LoVo (cell line): ENCODE measurements at places on chromosomes 4 and X.

DNA sequence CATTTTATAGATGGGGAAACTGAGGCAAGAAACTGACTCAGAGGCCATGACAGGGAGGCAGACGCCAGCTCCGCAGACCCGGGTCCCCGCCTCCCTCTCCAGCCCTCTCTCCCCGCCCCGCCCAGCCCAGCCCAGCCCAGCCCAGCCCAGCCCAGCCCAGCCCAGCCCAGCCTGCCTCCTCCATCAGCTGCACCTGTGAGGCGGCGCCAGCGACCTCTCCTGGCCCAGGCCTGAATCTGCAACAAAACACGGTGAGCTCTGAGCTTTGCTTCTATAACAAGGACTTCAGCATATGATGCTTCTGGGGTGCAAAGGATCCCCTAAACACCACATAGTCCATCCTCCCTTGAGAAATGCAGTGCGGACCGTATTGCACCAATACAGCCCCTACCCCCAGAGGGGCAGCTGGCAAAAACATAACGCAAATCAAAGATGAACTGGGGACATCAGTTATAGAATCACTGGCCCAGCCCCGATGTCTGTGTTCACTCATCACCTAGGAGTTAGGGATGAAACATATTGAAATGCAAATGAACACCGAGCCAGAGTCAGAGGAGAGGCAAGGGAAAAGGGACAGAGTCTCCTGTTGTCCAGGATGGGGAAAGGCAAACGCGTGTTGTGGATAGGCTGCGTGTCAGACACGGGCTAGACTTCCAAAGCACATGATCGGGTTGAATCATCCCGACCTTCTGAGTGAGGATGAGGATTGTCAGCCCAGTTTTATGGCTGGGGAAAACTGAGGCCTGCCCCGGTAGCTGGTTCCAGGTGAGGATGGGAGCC lies 216.1 kb upstream of the PSAPL1 start:
- no peak for DNase-seq

DNA sequence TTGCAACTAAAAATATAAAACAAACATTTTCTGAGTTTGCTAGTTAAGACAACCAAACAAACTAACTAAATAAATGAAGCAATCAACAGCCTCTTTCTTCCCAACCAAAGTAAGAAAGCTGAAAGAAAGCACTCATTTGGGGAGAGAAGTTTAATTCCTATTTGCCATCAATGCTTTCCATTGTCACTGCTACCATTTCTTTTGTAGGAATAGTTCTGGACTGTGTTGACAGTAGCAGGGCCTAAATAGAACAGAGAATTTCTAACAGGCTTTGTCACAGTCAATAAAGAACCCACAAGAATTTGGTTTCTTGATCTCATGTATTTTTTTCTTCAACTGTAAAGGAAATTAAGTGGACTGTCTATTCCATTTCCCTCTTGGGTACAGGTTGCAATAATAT lies 1886.4 kb upstream of the TENM3 start:
- DNase-seq, result no peak

GRCh38 chr4:53189011-53189410 lies 176.8 kb downstream of the SCFD2 start:
- DNase-seq, result no peak

DNA sequence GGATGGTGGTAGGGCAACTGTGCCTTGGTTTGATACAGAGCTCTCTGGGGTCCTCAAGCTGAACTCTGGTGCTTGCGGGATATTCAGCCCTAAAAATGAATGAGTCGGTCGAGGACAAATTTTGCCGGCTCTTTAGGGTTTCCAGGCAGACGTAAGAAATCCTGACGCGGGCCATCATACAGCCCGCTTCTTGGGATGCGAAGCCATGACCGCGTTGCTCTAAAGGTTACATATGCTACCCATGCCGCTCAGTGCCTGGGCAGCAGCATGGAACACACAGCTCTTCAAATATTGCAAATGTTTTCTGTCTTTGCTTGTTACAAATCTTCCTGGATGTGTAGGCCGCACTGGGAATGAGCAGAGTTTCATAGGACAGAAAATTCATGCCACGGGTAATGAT lies 55.6 kb downstream of the NBDY start:
- no peak for DNase-seq

- no peak for DNase-seq
Observed at GRCh38 chr4:37243722-37244582, 591 bp upstream of the NWD2 start.

DNA sequence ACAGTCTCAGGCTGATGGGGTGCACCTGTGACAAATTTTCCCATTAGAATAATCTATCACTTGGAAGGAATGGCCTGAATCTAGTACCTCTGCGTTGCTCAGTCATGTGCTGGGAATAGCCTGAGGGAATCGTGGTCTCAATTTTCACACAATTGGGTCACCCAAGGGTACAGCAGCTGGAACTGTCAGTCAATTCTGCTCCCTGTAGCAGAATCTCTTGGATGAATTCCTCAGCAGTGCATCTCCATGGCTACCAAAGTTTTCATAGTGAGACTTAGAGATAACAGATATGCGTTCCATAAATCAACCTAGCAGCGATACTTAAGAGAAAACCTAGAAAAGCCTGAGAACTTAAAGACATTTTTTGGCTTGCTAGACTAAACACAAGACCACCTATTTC lies 288.7 kb upstream of the CTSO start:
- DNase-seq, result no peak

GRCh38 chrX:118182681-118183080 lies 66.1 kb upstream of the KLHL13 start:
- no peak for DNase-seq

DNA sequence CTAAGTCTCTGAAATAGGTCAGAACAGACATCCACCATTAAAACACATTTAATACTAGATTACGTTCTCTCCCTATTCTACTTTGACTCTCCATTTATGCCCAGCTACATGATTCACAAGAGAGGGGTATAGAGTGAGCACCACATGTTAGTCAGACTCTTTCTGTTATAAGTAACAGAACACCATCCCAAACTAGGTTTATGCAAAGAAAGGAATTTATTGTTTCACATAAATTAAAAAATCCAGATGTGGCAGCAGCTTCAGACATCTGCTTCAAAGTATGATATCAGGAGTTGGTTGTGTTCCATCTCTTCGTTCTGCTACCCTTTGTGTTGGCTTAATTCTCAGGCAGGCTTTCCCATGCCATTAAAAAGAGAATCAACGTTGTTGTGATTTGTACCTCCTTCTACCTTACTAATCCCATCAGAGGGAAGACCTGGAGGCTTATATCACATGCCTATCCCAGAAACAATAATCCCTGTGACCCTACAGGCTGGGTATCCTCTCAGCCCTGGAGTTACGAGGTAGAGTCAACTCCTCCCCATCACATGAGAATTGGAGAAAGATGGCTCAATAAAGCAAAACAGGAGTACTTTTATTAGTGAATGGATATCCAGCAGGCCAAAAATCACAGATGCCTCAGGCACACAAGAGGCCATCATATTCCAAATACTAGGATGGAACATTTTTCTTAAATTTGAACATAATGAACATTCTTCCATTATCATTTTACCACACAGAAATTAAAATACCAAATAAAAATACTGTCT lies 163.2 kb downstream of the SLC7A11 start:
- no peak for DNase-seq
